Choroid plexus epithelial cell (primary cell): ENCODE measurements at places on chromosomes 3 and 15.

DNA sequence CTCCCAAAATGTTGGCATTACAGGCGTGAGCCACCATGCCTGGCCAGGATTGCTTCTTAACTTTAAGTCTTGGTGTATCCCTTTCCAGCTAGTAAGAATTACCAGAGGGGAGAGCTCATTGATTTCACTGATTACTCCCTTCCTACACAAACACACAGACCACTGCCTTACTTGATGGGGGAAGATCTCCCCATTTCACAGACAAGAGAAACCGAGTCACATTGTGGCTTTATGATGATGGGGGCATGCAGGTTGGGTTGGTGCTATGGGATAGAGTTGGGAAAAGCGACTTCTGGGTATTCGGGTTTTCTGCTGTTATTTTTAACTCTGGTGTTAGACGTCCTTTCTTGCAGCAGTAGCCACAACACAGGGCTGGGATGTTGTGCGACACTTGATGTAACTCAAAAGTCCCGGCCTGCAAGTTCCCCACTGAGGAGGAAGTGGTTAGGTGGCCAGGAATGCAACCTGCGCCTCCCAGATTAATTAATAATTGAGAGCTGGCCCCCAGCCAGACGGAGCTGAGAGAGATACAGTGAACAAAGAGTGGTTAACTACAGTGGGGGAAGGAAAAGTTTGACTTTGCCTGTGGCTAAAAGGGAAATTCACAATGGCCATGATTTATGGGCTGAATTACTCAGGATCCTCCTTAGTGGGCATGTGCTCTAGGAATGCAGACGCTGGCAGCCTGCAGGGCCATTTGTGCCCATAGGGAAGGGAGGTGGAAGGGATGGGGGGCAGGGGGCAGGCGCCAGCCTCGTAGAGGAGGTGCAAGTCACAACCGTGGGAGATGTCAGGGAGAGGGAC is 63.6 kb downstream of the SMAD6 start:
- DNase-seq: no peak

- DNase-seq: no peak
These were observed 28.6 kb downstream of the TFDP2 start for GRCh38 chr3:142120707-142121106.

DNA sequence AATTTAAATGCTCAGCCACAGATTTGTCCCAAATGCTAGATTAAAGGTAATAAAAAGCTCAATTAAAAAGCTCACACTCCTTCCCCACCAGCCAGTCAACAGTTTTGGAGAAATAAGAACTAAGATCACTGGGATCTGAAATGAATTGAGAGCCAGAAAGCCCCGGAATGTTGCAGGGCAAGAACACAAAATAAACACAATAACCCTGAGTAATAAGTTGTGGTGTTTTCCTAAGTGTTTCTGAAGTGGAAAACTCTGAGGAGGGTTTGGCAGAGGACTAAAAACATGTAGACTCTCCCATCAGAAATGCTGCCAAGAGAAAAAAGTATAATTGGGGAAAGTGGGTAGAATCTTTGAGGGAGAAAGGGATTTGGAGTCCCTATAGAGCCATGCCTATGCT is 127.8 kb downstream of the ABI3BP start:
- peak; percentile 29 for DNase-seq

GRCh38 chr3:134404366-134404885 is 30.2 kb upstream of the AMOTL2 start:
- DNase-seq: no peak

GRCh38 chr15:62453375-62453774 is 288.3 kb upstream of the C2CD4B start:
- DNase-seq: no peak

GRCh38 chr3:176712191-176712590 is 485.1 kb downstream of the TBL1XR1 start:
- DNase-seq: no peak

- DNase-seq: no peak
These were observed 204.6 kb upstream of the IL12A start for GRCh38 chr3:159783780-159784742.

DNA sequence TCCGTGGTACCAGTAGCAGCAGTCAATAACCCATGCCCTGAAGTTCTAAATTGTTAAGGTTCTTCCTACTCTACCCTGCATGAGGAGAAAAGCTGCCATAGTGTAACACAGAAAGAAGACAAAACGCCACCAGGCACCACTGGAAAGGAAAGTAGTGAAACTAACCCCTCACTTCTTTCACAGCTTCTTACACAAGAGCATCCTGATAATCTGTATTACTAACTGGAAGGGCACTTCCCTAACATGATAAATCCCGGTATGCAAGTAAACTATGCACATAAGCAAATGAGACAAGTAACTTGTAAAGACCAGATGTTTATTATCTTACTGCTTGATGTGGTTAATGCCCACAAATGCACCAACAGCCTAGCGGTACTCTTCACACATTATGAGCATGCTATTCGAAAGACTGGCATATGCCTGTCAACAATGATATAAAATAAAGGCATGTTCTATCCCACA is 141.3 kb downstream of the ADAM10 start:
- DNase-seq: peak; percentile 73

DNA sequence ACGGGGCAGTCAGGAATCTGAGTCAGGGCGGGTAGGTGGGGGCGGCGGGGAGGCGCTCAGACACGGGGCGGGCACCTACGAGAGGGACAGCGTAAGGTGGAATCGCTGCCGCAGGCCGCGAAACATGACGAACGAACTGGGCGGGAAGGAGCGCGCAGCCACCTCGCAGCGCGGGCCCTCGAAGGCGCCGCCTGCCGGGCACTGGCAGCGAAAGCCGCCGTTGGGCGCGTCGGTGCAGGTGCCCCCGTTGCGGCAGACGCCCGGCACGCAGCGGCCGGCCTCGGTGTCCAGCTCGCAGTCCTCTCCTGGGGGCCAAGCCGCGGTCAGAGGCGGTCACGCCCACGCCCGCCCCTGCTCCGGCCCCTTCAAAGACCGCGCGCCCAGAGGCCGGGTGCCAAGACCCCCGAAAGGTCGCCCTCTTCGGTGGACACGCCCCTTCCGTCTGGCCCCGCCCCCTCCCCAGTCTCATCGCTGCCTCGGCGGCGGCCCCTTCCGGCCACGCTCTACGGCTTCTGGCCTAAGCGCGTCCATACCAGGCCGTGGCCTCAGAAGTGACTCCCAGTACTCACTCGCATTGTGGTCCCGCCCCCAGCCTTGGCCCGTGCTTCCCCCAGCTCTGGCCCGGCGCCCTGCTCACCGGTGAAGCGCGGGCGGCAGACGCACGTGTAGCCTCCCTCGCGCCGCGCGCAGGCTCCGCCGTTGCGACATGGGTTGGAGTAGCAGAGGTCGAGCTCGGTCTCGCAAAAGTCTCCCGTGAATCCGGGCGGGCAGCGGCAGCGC is 6.4 kb downstream of the CELSR3 start:
- DNase-seq: peak; percentile 60

- DNase-seq: peak; percentile 78
These were observed at the start of gene PLXNB1 for GRCh38 chr3:48429960-48430707. TSS of gene PLXNB1 (minus strand) at chr3:48430086. CDS start at chr3:48424611, 5,475 bp downstream.

DNA sequence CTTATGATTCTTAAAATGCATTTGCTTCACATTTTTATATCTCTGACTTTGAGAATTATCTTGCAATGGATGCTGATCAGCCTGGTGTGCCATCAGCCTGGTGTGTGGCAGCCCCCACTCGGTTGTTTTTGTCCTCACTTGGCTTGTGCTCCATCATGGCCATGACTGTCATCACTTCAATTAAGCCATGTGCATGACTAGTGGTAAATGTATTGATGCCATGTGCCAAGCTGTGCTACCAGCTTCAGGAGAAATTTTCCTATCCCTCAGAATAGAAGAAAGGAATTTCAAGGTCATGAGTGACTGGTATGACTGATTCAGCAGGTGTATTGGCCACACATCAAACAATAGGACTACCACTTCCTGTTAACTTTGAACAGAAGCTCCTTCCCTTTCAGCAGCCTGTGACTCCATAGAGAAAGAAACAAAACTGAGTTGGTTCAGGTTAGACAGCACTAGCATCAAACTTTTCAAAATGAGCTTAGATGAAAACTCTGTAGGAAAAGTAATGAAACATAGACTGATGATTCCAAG is 251.7 kb downstream of the GRM7 start:
- DNase-seq: no peak

GRCh38 chr3:143362115-143362991 is 242.8 kb downstream of the CHST2 start:
- DNase-seq: peak; percentile 14

DNA sequence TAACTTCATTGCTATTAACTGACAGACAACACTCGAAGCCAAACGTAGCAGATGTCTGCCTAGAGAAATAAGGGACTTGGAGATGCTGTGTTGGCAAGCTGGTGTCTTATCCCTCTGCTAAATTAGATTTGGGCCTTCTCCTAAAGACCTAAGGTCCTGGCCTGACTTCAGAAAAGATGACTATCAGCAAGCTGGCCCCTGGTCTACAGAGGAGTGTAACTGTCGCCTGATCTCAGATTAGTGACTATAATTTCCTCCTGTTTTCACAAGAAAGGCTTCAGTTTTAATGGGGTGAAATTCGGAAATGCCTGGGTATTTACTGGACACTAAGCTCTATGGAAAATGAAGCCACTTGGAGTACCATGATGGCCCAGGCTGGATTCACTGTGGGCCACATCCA is 53.1 kb upstream of the SLC7A14 start:
- no peak for DNase-seq

DNA sequence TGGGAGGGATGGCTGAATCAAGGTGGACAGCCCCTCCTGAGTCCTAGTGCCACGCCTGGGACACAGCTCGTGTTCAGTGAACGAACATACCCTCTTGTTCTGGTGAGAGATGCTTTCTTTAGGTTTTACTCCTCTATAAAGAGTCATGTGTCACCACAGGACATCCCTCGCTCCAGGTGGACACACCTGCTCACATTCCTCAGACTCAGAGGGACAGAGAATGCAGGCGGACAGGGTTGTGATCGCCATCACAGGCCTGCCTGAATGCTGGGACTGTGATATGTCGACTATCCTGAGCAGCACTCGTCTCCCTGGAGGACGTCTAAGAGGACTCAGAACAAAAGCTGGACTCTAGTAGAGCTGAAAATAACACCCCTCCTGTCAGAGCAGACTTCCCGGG is 96.4 kb upstream of the SNRPA1 start:
- DNase-seq: no peak

GRCh38 chr15:75597667-75598341 is 18.7 kb upstream of the PTPN9 start:
- DNase-seq: peak; percentile 55

- no peak for DNase-seq
These were observed 46.9 kb upstream of the SLC7A14 start for GRCh38 chr3:170632780-170633179.

GRCh38 chr3:99708207-99708745 is 69.9 kb downstream of the COL8A1 start:
- DNase-seq: peak; percentile 85

GRCh38 chr3:48271763-48272498 is 31.0 kb downstream of the ZNF589 start:
- no peak for DNase-seq

GRCh38 chr3:55870594-55870993 is 383.5 kb upstream of the WNT5A start:
- no peak for DNase-seq

DNA sequence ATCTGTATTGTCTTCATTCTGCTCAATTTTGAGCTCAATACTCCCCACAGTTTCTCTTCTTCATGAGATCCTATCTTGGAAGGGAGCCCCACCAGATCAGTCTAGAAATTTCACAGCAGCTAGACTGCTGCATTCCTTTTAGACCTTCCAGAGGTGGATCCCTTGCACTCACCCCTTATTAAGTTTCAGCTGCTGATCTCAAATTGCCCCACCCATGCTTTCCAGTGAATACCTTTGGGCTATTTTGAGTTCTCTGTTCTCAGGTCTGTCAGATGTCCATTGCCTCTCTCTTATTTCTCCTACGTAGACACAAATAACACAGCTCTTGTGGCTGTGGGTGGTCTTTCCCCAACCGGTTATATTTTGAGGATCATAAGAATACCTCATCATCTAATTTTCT is 60.8 kb downstream of the GPR156 start:
- no peak for DNase-seq

DNA sequence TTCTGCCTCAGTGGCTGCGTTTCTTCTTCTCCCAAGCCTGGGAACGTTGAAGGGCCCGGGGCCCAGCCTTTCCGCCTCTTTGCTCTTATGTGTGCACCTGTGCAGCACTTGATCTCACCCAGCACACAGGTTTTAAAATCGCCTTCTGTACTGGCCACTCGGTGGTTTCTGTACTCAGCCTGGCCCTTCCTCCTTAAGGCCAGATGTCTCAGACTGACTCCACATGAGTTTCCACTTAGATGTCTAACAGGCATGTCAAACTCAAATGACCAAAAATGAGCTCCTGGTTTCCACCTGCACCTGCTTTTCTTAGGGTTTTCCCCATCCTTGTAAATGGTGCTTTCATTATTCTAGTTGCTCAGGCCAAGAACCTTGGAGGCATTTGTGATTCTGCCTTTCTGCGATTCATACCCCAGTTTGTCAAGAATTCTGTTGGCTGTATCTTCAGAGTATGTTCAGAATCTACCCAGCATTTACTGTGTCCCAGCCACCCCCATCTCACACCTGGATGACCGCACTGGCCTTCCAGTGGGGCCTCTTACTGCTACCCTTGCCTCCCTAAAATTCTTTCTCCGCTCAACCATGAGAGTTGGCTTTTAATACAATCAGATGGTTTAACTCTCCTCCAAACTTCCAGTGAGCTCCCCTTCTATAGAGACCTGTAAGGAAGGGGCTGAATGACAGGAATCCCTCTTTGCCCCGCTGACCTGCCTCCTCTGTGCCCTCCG is 2.2 kb upstream of the TRAK1 start:
- DNase-seq: no peak

DNA sequence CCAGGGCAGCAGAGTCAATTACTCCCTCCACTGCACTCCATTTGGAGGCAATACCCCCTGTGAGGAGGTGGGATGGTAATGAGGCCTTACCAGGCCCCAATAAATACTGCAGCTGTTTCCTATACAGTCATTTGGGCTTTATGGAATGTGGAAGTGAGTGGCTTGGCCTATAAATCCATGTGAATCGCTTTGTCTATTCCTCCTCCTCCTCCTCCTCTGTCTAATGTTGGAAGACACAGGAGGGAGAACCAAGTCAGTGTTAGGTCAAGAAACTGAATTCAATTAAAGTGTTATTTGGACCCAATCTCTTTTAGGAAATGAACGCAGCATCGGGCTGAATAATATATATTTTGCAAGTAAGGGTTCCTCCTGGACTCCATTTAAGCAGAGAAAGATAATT is 17.3 kb upstream of the SRGAP3 start:
- DNase-seq: no peak

- DNase-seq: no peak
These were observed 3.5 kb upstream of the ZBTB11 start for GRCh38 chr3:101680466-101680865.
